GF-D8 (cell line): ENCODE measurements at places on chromosomes 13 and 19.

DNA sequence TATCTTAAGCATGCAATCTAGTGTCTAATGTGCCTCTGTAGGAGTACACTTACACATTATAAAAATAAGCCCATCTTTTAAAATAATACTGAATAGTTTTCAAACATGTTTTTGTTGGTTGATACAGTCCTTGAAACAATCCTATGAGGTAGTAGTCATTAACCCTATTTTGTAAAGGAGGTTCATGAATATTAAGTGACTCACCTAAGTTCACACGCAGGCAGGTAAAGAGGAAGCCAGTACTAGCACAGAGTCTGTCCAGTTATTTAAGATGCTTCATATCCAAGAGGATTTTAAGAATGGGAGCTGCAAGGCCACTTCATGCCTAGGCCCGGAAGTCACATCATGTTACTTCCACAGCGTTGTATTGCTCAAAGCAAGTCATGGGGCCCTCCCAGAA, 121.0 kb upstream of the MAB21L1 start:
- DNase-seq: no peak

GRCh38 chr13:113654591-113655345, 3.2 kb downstream of the ATP4B start:
- no peak for DNase-seq

GRCh38 chr19:49932041-49932451, 2.7 kb upstream of the NUP62 start:
- DNase-seq: no peak

DNA sequence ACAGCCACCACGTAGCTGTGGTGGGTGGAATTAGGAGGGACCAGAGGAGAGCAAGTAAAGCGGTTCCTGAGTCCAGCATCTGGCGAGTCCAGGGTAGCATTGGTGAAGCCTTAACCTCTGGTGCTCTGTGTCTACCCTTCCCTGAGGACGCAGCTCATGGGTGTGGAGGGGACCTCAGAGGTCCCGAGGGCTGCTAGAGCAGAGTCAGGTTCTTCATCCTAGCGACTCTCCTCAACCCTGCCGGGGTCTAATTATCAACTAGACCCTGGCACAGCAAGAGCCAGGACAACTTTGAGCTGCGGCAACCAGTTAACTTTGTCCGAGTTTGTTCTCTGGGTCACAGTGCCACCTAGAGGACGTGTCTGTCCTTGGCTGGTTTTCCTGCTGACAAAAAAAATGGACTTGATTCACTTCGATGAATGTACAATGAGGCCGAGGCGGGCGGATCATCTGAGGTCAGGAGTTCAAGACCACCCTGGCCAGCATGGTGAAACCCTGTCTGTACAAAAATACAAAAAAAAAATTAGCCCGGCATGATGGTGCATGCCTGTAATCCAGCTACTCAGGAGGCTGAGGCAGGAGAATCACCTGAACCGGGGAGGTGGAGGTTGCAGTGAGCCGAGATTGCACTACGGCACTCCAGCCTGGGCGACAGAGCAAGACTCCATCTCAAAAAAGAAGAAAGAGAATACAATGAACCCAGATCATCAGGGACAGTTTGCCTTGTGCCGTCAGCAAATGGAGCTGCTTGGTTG, 25.0 kb downstream of the TSSK6 start:
- peak; percentile 30 for DNase-seq

DNA sequence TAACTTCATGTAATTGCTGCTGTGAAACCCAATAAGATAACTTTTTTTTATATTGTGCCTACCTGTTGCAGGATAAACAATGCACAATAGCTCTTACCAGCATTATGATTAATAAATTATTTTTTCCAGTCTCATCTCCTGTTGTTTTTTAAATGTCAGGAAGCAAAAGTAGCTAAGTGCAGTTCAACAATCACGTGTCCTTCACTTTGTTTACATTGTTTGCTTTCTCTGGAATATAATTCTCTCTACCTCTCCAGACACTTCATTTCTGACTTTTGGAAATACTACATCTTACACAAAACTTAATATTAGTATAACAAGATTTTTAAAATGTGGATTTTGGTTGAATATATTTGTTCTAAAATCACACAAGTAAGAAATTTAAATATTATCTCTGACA, 1359.4 kb downstream of the SLITRK1 start:
- DNase-seq: no peak

DNA sequence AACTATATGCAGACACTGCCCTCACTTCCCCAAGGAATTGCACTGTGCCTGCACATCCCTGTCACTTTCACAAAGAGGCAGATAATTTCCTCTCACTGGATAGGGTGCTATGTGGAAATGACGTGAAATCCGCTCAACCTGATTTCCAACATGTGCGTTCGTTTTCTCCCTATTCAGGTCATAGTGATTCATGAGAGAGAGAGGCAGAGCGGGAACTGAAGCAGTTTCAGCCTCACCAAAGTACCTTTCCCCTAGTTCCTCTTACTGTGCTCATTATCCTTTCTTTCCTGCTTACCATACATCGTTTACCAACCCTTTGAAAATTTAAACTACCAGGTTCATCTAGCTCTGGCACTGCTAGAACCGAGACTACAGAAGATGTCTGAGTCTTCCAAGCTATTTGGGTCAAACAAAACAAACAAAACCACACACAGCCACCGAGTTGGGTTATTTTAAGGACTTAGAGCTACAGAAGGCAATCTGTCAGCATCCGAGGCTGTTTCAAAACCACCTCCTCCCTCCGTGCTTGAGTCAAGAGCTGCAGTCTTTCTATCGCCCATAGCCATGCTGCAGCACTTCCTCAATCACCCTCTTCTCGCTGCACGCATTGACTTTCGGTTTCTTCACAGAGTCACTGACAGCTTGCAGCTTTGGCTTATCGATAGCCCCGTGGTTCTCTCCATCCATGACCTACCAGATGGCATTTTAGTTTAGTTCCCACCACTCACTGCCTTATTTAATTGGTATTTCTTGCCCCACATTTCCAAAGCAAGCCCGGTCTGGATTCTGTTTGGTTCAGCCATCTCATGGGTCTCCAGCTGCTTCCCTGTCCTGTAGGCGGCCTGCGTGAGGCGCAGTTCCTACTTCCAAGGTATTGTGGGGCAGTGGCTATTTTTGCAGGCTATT, 1395.8 kb downstream of the EFNB2 start:
- DNase-seq: peak; percentile 64
